ENCODE measurements at places on chromosomes 13 and 19.
A peak's percentile ranks its signal among the peaks of the same experiment; 100 is the strongest.

DNA sequence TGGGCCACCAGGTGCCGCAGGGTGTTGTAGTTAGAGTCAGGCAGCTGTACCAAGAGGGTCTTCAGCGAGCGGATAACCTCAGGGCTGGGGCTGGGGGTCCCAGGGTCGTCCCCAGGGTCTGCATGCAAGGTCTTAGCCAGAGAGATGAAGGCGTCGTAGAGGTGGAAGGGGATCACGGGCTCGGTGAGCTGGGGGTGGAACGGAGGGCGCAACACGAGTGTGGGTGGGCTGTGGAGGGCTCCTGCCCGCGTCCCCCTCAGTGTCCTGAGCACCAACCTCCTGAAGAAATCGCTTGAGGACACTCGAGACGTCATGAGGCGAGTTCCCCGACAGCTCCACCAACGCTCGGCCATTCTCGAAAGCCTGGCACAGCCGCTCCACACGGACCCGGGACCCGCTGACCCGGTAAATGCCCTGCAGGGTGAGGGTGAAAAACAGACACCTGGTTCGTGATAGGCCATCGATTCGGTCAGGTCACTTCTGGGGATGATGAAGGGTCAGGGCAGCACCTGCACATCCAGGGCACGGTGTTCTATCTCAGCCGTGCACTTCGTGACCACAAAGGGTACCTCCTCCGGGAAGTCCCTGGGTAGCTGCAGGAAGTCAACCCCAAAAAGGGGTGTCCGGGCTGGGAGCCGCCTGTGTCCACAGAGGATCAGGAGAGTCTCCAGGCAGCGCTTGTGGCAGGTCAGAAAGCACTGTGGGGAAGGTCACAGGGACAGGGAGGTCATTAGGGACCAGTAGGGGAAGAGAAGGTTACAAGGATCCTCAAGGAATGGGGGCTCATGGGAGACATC lies 6.7 kb upstream of the LPAR2 start:
- DNase-seq, result no peak

GRCh38 chr13:99974296-99974938 lies 2.9 kb upstream of the ZIC5 start:
- peak; percentile 44 for DNase-seq

GRCh38 chr13:75360170-75360569 lies 121.8 kb downstream of the TBC1D4 start:
- no peak for DNase-seq

DNA sequence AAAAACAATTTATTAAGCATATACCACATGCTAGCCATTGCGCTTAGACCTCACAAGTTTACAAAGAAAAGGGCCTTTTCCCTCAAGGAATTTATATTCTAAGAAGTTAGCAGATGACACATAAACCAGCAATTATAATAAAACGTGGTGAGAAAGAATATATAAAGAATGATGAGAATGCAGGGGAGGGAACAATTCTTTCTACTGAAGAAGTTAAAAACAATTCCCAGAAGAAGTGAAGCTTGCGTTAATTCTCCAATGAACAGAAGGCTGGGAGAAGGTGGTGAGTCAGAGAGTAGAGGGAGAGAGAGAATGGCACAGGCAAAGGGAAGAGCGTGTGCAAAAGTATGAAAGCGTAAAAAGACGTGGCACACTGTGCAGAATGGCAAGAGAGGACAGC lies 69.5 kb upstream of the ZDHHC20 start:
- DNase-seq, result no peak

DNA sequence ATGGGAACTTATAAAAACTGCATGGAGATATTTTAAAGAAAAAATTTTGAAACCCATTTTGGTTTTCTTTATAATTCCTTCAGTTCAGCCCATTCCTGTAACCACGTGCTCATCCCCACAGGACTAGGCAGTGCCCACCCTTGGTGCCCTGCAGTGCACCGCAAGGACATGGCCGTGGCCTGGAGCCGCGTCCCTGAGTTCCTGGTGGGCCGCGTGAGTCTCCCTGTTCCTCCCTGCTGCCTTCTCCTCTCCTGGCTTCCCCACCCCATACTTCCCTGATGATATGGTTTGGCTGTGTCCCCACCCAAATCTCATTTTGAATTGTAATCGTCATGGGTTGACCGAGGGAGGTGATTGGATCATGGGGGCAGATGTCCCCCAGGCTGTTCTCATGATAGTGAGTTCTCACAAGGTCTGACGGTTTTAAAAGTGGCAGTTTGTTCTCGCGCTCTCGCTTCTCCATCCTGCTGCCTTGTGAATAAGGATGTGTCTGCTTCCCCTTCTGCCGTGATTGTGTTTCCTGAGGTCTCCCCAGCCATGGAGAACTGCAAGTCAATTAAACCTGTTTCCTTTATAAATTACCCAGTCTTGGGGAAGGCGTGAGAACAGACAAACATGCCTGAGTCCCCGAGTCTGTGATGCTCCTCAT lies 31.6 kb upstream of the TFDP1 start:
- peak; percentile 38 for DNase-seq

- DNase-seq, result no peak
These were observed 546.6 kb downstream of the DACH1 start for GRCh38 chr13:71320452-71320851.

- no peak for DNase-seq
These were observed 1167.8 kb upstream of the PCDH20 start for GRCh38 chr13:62583466-62583865.

DNA sequence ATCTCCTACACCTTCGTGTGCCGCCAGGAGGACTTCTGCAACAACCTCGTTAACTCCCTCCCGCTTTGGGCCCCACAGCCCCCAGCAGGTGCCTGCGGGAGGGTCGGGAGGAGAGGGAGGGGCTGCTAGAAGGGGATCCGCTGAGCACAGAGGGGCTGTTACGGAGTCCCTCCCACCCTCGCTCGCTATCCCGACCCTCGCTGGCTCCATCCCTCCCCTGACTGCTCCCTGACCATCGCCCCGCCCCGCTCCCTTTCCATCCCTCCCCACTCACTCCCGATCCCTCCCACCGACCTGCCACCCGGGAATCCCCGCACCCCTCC lies 780 bp downstream of the CD177 start:
- DNase-seq, result no peak

DNA sequence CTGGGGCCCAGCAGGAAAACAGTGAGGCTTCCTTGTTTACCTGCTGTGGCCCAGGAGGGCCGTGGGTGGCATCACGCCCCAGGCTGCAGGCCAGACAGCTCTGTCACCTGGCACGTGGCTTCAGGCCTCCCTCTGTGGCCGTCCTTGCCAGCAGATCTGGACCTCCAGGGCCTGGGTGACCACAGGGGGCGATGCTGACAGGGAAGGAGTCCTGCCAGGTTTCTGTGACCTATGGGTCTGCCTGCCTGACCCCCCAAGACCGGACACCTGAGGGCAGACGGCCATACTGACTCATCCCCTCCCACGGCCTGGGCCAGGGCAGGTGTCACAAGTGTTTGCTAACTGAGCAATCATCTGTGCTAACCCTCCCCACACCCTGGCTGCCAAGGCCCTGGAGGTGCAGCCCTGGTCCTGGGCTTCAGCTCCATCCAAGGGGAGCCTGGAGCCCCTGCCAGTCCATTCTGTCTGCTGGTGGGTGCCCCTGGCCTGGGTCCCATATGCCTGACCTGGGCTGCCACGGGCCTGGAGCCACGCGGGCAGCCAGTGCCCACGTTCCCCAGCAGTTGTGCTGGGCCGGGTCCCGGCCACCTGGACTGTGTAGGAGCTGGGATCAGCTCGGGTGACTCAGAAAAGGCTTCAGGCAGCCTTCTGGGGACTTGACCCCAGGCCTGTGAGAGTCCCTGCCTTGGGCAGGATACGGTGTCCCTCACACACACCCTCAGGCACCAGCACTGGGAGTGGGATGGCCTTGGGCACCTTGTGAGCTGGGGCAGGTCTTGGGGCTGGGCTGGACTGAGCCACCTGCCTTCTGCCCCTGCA lies 3.7 kb downstream of the CDC34 start:
- DNase-seq, result no peak

GRCh38 chr13:103516015-103516795 lies 450.0 kb upstream of the SLC10A2 start:
- no peak for DNase-seq

DNA sequence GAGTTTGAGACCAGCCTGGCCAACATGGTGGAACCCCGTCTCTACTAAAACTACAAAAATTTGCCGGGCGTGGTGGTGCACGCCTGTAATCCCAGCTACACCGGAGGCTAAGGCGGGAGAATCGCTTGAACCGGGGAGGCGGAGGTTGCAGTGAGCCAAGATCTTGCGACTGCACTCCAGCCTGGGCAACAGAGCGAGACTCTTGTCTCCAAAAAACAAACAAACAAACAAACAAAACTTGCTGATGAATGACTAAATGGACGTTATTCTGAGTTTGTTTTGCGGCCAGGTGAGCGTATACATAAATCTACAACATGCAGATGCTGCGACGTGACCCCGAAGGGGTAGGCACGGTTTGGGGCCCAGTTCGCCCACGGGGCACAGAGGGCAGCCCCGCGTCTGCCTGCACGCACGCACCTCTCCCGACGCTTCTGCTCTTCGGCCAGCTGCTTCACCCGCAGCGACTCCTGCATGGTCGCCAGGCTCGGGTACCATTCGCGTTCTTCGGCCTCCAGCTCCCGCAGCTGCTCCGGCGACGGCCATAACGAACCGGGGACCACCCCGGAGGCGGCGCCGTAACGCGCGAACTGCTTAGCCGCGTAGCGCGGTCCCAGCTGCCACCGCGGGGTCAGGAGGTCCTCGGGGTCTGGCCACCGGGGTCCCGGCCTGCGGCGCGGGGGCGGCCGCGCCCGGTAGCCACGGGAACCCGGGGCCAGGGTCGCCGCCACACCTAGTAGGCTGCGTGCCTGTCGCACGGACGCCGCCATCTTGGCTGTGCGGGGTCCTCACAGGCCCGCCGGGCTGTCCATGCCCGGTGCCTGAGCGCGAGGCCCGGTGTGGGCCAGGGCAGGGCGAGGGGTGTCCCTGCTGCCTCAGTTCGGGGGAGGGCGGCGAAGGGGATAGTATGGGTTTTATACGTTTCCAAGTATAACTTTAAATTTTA lies at the start of gene GADD45GIP1:
Gene GADD45GIP1 (minus strand): TSS at position 778 of the 943 bp plus-strand sequence. CDS start 11 bp downstream, at position 767.
- peak; percentile 86 for DNase-seq

GRCh38 chr13:63093907-63094469 lies 1678.3 kb upstream of the PCDH20 start:
- DNase-seq, result no peak

DNA sequence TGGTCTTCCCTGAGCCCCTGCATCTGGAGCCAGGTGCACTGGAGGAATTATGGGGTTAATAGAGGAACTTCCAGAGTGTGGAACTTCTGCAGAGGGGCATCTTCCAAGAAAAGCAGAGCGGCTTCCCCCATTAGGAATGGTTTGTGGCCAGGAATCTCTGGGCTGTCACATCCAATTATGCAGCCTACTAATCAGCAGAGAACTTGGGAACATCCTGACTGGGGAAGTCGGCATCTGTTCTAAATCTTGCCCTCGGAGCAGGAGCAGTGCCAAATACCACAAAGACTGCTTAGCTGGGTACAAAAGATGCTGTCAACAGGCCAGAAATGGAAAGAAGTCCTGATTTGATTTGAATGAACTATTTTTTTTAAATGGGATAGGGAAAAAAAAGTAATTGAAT lies 435.1 kb downstream of the ZNF536 start:
- no peak for DNase-seq

GRCh38 chr13:51681037-51681678 lies 96.9 kb downstream of the WDFY2 start:
- DNase-seq, result no peak

GRCh38 chr19:9043524-9043923 lies 33.3 kb upstream of the MUC16 start:
- DNase-seq, result no peak

DNA sequence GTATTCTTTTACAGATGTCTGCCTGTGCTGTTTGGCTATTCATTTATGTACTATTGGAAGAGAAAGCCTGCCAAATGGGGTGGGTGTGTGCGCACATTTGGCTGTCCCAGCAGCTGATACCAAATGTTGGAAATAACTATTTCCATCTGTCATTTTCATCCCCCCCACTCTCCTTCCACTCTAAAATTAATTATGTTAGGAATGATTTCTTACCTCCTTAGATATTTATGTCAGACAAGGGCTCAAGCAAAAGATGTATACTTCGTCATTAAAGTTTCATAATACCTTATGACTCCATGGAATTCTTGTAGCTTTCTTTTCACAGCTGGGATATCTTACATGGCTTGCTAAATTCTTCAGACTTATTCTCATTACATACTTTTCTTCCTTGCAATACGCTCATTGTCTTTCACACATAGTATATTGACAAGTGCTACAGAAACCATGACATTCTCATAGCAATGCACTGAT lies 18.6 kb downstream of the ITM2B start:
- peak; percentile 56 for DNase-seq

DNA sequence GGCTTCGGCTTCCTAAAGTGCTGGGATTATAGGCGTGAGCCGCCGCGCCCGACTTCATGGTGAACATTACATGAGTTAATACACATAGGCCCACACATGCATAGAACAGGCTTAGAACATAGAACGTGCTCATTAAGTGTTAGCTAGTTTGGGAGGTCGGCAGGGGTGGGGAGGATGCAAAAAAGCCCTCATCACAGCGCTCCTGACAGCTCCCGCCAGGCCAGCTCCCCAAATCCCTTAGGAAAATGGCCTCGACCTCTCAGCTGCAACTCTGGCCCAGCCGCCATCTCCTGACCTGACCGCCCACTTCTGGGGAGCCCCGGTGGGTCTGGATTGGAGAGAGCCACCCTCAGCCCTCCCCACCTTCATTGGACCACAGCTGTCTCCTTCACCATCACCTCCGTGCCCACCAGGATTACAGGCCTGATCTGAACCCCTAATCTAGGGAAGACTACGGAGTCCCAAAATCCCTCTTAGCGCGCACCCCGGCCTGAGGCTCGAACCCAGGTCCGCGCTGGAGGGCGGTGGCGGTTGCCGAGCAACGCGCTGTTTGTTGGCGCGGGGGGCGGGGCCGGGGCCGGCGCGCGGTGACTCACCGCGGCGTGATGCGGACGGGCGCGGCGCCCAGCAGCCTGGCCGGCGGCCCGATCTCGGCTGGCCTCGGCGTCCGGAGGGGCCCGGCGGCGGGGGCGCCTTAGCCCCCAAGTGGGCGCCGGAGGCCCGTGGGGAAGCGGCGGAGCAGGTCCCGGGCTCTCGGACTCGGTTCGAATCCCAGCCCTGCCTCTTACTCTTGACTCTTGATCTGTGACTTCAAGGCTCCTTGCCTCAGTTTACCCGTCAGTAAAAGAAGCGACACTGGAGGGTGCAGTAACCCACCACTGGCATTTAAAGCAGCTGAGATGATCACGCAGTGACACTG lies 26.7 kb upstream of the NANOS3 start:
- peak; percentile 93 for DNase-seq

DNA sequence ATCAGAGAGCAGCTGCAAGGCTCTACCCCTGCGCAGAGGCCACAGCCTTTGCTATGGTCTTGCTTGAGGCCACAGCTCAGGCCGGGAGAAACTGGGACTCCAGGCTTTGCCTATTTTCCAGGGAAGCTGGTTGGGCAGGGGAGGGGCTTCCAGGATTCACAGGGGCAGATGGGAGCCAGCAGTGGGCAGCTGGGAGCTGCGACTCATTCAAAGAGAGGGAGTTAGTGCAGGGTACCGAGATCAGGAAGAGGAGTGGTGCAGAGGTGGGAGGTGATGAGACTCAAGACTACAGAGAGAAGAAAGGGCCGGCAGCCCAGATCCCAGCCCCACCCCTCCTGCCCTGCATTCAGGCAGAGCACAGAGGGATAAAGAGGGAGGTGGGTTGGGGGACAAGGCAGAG lies 12.1 kb downstream of the ADGRE5 start:
- no peak for DNase-seq

- peak; percentile 72 for DNase-seq
These were observed 15.7 kb downstream of the PNPLA6 start for GRCh38 chr19:7550987-7551761.

Data from right forelimb (tissue), 1 donor.